ENCODE measurements at places on chromosomes 6 and 20. TPM values are rescaled to one million over a fixed set of nuclear protein-coding genes. Genes with fewer than 3 reads are reported as not detected.

- peak; percentile 7 for DNase-seq
Measured at GRCh38 chr6:92779746-92780145, 639.6 kb downstream of the EPHA7 start.

The TXLNB gene
- 128 TPM for total RNA-seq

- no peak for DNase-seq
Measured at GRCh38 chr20:60302875-60303274, 344.7 kb downstream of the CDH26 start.

DNA sequence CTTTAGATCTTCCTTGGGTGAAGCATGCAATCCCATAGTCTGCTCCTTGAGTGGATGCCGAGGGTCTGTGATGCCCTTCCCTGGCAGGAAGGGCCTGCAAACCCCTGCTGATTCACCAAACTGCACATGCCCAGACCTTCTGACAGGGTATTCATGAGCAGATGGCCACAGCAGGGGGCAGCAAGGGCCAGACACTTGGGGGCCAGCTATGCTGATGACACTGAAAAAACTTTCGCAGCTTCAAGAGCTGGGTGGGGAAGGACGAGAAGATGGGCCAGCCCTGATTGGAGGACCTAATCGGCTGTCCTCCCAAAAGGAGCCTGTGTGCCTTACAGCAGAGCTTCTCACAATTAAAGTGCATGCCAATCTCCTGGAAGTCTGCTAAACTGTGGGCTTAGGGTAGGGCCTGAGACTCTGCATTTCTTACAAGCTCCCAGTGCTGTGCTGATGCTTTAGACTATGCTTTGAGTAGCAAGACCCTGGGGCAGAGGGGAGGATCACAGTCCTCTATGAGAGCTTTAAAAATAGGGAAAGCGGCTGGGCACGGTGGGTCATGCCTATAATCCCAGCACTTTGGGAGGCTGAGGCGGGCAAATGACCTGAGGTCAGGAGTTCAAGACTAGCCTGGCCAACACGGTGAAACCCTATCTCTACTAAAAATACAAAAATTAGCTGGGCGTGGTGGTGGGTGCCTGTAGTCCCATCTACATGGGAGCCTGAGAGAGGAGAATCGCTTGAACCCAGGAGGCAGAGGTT lies 15.2 kb upstream of the GDAP1L1 start:
- DNase-seq, result no peak

The WFDC13 gene
- not detected for total RNA-seq

The ERVFRD-1 gene
- total RNA-seq, result not detected

- DNase-seq, result peak; percentile 38
Measured at GRCh38 chr20:53642196-53643030, 48.8 kb upstream of the ZNF217 start.

The MUC22 gene
- total RNA-seq, result 0.25 TPM

GRCh38 chr20:56181583-56181982 lies 66.9 kb upstream of the MC3R start:
- no peak for DNase-seq

- DNase-seq, result no peak
Measured at GRCh38 chr6:107418118-107418517, 41.2 kb downstream of the PDSS2 start.

DNA sequence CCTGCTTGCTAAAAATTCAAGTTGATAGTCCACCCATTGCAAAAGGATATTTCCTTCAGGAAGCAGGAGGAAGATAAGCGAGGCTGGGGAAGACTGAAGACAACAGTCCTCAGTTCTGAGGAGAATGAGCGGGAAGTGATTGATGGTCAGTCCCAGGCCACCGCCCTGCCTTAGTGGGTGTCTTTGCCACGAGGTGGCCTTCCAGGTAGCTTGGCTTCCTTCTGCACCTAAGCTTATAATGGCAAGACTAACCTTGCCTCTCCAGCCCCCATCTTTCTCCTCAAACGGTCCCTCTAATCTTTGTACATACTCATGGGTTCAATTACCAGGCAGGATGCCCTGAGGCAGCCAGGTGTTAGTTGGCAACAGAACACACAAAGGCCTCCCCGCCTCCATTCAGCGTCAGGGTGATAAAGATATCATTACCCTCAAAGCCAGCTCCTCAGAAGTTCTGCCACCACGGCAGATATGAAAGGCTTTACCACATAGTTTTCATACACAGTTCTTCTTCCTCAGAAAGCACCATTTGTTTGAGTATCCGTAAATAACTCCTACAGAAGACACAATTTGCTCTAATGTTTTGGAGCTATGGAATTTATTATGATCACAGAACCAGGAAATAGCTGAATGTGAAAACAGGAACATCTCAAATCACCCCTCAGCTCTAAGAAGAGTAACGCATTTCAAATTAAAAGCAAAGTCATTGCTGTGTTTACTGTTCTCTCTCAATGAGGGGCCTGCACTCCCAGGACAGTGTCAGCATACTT lies 249.4 kb downstream of the ATXN1 start:
- no peak for DNase-seq

The SYCP2 gene
- total RNA-seq, result 0.73 TPM

The ZNF76 gene
- total RNA-seq, result 36.9 TPM

DNA sequence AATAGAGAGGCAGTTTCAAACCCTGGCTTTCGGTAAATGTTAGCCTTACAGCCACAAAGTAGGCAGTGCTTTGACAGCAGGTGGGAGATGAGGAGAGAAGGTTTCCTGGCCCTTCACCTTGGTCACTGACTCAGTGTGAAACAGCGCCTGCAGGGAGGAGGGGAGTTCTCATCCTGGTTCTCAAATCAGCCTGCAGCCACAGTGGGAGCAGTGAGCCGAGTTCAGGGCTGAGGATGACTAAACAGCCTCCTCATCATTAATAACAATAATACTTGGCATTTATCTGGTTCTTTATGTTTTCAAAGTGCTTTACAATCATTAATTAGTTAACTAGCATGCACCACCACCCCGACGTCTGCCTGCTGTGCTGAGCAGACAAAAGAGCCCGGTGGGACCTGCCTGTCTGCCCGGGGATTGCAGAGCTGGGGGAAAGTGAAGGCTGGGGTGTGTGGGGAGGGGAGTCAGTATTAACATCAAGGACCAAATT lies 59.6 kb downstream of the PRDM1 start:
- DNase-seq, result no peak
